GM23338 (cell line): ENCODE measurements at places on chromosomes 12 and 14. TPM values are rescaled to one million over a fixed set of nuclear protein-coding genes. Genes with fewer than 3 reads are reported as not detected.

- H3K4me1 ChIP-seq = no peaks in the 10 kb centered on the region
- DNase-seq = no peak
- no peaks in the 10 kb centered on the region for H3K27me3 ChIP-seq
- H3K36me3 ChIP-seq = no peaks in the 10 kb centered on the region
These were observed 8.7 kb upstream of the KRT78 start for GRCh38 chr12:52857500-52857899.

GRCh38 chr14:70096866-70097265, 91.9 kb downstream of the SLC8A3 start:
- DNase-seq = peak; percentile 75
- H3K4me1 ChIP-seq = peaks cover 2% of the 10 kb centered on the region
- no peaks in the 10 kb centered on the region for H3K27me3 ChIP-seq

GRCh38 chr12:113912760-113913329, 53.3 kb downstream of the RBM19 start:
- DNase-seq = peak; percentile 90
- H3K36me3 ChIP-seq = peaks cover 4% of the 10 kb centered on the region; the same call in 1 of the 2 replicates
- no peaks in the 10 kb centered on the region; the same call in 1 of the 2 replicates for H3K4me1 ChIP-seq
- H3K4me3 ChIP-seq = no peak overlapping the region
- H3K27ac ChIP-seq = no peak overlapping the region

The CMKLR1 gene
- polyA plus RNA-seq = 0.40 and 0.71 TPM in 2 replicates

- H3K4me3 ChIP-seq = no peak overlapping the region
- H3K4me1 ChIP-seq = peaks cover 19% of the 10 kb centered on the region
- H3K36me3 ChIP-seq = no peaks in the 10 kb centered on the region
- DNase-seq = no peak
- no peak overlapping the region for H3K27ac ChIP-seq
These were observed 70.7 kb downstream of the BBS10 start for GRCh38 chr12:76277480-76277879.

- H3K4me3 ChIP-seq = no peak overlapping the region
- H3K27ac ChIP-seq = no peak overlapping the region
- no peaks in the 10 kb centered on the region for H3K27me3 ChIP-seq
- DNase-seq = no peak
These were observed 364.7 kb downstream of the BCAT1 start for GRCh38 chr12:24584032-24584675.

GRCh38 chr12:103455020-103455763, 40.6 kb downstream of the C12orf42 start:
- no peak for DNase-seq
- no peak overlapping the region for H3K4me3 ChIP-seq
- no peak overlapping the region for H3K27ac ChIP-seq
- no peaks in the 10 kb centered on the region for H3K36me3 ChIP-seq
- H3K4me1 ChIP-seq = no peaks in the 10 kb centered on the region

The TMEM63C gene
- polyA plus RNA-seq = 1.2 and 2.1 TPM in 2 replicates

- 0 out of 2 replicates have a peak, but pooled peaks cover 3% of the 10 kb centered on the region for H3K4me1 ChIP-seq
- no peak for DNase-seq
- H3K36me3 ChIP-seq = no peaks in the 10 kb centered on the region
- H3K27ac ChIP-seq = no peak overlapping the region
These were observed 76.7 kb downstream of the NCOR2 start for GRCh38 chr12:124490584-124491305.

- H3K4me1 ChIP-seq = no peaks in the 10 kb centered on the region
- no peaks in the 10 kb centered on the region for H3K27me3 ChIP-seq
- no peak overlapping the region for H3K27ac ChIP-seq
- no peak overlapping the region for H3K4me3 ChIP-seq
These were observed 88.8 kb downstream of the CHGA start for GRCh38 chr14:93011650-93012325.

DNA sequence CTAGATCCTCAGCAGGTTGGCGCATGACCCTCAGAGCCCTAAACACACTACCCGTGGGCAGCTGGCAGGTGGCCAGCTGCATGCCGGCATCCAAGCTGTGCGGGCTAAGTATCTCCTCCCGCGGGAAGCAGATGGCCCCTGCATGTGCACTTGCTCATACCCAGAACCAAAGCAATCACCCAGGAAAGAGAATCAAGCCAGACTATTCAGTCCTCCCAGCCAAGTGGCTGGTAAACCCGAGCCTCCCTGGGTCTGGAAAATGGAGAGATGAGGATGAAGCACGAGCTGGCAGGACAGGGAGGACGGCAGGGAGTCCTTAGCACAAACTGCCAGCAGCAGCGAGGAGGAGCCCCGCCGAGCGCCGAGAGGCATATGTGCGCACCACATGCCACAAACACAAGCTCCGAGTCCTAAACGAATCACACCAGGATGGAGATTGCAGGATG, 139.7 kb downstream of the RIMBP2 start:
- no peak overlapping the region for H3K4me3 ChIP-seq
- H3K27me3 ChIP-seq = no peaks in the 10 kb centered on the region
- no peaks in the 10 kb centered on the region for H3K36me3 ChIP-seq

The KRT79 gene
- polyA plus RNA-seq = not detected in 2 replicates

DNA sequence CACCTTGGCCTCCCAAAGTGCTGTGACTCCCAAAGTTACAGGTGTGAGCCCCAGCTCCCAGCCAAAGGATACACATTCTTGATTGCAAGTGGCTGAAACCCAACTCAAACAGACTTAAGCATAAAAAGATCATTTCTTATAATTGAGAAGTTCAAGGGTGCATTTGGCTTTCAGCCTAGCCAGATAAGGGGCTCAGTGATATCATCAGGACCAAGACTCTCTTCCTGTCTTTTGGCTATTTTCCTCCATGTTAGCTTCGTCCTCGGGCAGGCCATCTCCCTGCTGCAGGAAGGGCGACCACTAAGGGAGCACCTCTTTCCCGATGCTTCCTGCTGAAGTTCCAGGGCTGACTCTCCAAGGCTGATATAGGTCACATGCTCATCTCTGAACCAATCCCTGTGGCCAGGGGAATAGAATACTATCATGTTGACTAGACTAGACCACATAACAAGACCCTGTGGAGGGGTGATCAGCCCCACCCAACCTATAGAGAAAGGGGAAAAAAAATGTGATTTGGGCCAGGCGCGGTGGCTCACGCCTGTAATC, 9.8 kb upstream of the KRT8 start:
- DNase-seq = no peak
- no peaks in the 10 kb centered on the region for H3K27me3 ChIP-seq
- peaks cover 12% of the 10 kb centered on the region for H3K4me1 ChIP-seq
- no peak overlapping the region for H3K4me3 ChIP-seq
- H3K27ac ChIP-seq = no peak overlapping the region

- no peaks in the 10 kb centered on the region for H3K36me3 ChIP-seq
- no peaks in the 10 kb centered on the region for H3K27me3 ChIP-seq
- peaks cover 12% of the 10 kb centered on the region for H3K4me1 ChIP-seq
- no peak overlapping the region for H3K27ac ChIP-seq
These were observed 275.2 kb upstream of the CRY1 start for GRCh38 chr12:107368586-107368985.

DNA sequence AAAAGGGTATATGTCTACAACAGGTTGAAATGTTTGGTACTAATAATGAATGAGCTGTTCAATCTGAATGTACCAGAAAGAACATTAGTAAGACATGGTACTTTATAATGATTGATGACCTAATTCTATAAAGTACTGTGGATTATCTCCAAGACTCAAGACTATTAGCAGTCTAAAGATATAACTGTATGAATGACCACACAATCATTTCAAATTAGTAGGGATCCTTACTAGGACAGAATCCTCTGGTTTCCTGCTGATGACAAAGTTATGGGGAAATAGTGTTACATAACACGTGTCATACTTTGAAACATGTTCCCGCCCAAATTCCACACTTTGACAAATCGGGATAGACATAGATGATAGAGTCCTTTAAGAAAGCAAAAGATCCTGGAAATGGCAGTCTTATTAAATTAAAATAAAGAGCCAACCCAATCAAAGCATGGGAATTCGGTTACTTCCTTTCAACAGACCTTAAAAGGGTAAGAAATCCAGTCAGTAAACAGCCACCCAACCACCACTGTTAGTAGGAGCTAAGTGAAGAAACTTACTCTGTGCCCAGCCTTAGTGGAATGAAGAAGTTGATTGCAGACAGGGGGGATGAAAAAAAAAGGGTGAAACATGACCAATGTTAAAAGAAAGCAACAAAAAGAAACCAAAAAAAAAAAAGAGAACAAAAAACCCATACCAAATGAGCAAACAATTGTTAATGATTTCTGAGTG, 2.8 kb downstream of the VPS29 start:
- no peaks in the 10 kb centered on the region for H3K36me3 ChIP-seq
- peaks cover 19% of the 10 kb centered on the region for H3K27me3 ChIP-seq
- H3K4me1 ChIP-seq = peaks cover 6% of the 10 kb centered on the region; the same call in 1 of the 2 replicates
- no peak overlapping the region for H3K4me3 ChIP-seq
- no peak for DNase-seq

DNA sequence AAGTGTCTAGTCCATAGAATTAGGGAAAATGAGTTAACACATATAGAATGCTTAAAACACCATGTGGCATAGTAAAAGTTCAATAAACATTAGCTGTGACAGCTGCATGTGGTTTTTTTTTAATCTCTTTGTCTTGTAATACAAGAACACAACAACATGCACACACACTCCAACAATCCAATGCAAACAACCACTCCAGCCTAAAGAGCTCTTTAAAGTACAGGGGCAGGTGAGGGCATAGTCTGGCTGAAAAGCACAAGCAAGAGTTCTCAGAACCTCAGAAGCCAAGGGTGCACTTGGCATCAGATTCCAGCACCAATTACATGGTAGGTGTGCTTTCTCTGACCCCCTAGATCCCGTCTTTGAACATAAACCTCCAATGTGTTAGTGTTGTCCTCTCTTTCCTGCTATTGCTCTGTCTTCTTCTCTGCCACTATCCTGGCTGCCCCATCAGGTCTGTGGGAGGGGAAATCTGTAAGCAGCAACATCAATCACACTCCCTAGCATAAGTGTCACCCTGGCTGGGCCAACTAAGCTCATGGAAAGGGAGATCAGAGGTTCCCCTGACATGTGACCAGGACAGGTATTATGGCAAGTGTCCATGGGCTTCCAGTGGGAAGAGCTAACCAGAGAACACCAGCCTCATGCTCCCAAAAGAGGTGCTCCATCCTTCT, 91.0 kb downstream of the SLC8A3 start:
- no peak for DNase-seq
- no peak overlapping the region for H3K27ac ChIP-seq
- peaks cover 2% of the 10 kb centered on the region for H3K4me1 ChIP-seq
- no peaks in the 10 kb centered on the region for H3K27me3 ChIP-seq
- no peak overlapping the region for H3K4me3 ChIP-seq

DNA sequence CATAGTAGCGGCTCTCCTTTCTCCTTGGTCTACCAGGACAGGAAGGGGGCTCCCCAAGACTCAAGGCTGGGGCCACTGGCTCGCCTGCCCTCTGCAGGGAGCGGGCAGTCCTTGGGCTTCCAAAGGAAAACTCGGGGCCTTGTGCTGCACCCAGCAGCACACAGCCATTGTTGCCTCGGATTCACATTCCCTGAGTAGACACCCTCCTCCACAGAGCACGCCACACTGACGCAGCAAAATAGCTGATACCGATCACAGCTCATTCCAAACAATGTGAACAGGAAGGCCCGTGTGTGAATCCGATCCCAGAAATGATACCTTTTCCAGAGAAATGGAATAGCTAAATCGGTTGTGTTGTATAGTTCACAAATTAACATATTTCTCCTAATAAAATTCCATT, 65.1 kb upstream of the DYNC1H1 start:
- H3K27me3 ChIP-seq = no peaks in the 10 kb centered on the region
- H3K27ac ChIP-seq = 0 out of 2 replicates have a peak overlapping the region, but pooled peaks have one; percentile 55
- H3K36me3 ChIP-seq = peaks cover 7% of the 10 kb centered on the region; the same call in 1 of the 2 replicates

The EPYC gene
- polyA plus RNA-seq = not detected in 2 replicates

The CLEC1B gene
- not detected in 2 replicates for polyA plus RNA-seq

The DBX2 gene
- polyA plus RNA-seq = 0.18 and 0.19 TPM in 2 replicates

DNA sequence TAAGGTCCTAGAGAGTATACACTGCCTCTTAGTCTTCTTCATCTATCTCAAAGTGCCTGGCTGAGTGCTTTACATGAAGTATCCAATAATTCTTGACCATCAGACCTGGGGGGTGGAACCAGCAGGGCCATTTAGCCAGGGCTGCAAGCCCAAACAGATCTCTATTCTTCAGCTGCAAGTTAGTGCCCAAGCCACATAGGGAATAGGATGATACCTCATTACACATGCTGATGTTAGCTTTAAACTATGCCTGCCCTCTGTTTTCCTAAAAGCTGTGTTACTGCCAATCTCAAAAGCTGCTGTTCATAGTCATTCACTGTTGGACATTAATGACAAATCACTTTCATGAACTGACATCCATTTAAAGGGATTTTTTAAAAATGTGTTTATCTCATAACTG, 16.7 kb upstream of the IFNG start:
- H3K27ac ChIP-seq = no peak overlapping the region
- H3K4me1 ChIP-seq = no peaks in the 10 kb centered on the region
- no peak for DNase-seq

The ADAM21 gene
- not detected in 2 replicates for polyA plus RNA-seq

GRCh38 chr14:60590991-60591414, 58.3 kb downstream of the SIX1 start:
- DNase-seq = peak; percentile 38
- H3K4me3 ChIP-seq = no peak overlapping the region
- no peaks in the 10 kb centered on the region for H3K27me3 ChIP-seq
- no peaks in the 10 kb centered on the region; the same call in 1 of the 2 replicates for H3K4me1 ChIP-seq
- no peaks in the 10 kb centered on the region for H3K36me3 ChIP-seq

GRCh38 chr14:50955373-50956043, 11.2 kb upstream of the PYGL start:
- no peaks in the 10 kb centered on the region for H3K36me3 ChIP-seq
- DNase-seq = peak; percentile 79
- no peaks in the 10 kb centered on the region for H3K27me3 ChIP-seq
- no peak overlapping the region for H3K27ac ChIP-seq
- no peaks in the 10 kb centered on the region for H3K4me1 ChIP-seq
- no peak overlapping the region for H3K4me3 ChIP-seq

DNA sequence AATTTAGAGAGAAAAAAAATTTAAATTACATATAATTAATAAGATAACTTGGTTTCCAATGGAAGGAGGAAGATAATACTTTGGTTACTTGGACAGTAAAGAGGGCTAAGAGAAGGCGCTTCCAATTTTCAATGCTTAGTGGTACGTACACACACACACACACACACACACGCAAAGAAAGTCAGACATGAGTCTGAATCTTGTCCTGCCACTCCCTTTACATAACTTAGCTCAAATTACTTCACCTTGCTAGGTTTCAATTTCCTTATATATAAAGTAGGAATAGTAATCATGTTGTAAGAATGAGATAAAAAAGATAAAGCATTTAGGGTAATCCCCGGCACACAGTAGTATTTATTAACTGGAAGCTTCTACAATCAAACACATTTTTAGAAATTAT, 39.7 kb upstream of the VCPKMT start:
- H3K27ac ChIP-seq = no peak overlapping the region
- DNase-seq = no peak
- H3K4me1 ChIP-seq = no peaks in the 10 kb centered on the region

DNA sequence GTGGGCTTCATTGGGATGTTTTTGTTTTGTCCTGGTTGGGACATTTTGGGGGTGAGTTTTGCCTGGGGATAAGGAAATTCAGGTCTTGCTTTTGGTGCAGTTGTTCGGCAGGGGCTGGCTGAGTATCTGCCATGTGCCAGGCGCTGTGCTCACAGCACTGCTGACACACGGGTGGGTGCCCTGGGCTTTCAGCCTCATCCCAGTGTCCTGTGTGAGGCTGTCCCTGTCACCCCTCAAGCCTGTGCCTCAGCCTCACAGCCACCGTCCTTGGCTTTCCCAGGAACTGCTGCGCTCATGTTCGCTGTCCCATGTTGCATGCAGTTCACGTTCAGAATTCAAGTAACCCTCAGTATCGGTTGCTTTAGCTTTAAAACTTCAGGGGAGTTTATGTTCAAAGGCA, 24.9 kb downstream of the XRCC3 start:
- peaks cover 28% of the 10 kb centered on the region for H3K36me3 ChIP-seq
- H3K27me3 ChIP-seq = no peaks in the 10 kb centered on the region
- no peak for DNase-seq
- H3K27ac ChIP-seq = no peak overlapping the region

The CCDC177 gene
- 0.18 and 0.38 TPM in 2 replicates for polyA plus RNA-seq

The STAC3 gene
- 0.48 and 0.59 TPM in 2 replicates for polyA plus RNA-seq
